Heart left ventricle (tissue), 16 donors: ENCODE measurements at places on chromosomes 1 and 21.

GRCh38 chr1:30538226-30538992, 185.0 kb downstream of the MATN1 start:
- DNase-seq, result no peak

DNA sequence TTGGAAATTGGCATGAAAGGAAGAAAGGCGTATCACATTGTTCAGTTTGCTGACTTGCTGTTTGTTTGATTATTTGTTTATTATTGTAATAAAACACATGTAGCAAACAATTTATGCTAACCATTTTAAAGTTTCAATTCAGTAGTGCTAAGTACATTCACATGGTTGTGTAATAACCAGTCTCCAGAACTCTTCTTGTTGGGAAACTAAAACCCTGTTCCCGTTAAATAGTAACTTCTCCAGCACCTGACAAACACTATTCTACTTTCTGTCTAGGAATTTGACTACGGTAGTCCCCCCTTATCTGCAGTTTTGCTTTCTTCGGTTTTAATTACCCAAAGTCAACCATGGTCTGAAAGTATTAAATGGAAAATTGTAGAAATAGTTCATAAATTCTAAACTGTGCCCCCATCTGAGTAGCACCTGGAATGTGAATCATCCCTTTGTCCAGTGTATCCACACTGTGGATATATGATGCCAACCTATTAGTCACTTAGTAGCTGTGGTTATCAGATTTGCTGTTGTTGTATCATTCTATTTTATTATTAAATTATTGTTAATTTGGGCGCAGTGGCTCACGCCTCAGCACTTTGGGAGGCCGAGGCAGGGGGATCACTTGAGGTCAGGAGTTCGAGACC, 5.5 kb downstream of the MORC3 start:
- no peak for DNase-seq

DNA sequence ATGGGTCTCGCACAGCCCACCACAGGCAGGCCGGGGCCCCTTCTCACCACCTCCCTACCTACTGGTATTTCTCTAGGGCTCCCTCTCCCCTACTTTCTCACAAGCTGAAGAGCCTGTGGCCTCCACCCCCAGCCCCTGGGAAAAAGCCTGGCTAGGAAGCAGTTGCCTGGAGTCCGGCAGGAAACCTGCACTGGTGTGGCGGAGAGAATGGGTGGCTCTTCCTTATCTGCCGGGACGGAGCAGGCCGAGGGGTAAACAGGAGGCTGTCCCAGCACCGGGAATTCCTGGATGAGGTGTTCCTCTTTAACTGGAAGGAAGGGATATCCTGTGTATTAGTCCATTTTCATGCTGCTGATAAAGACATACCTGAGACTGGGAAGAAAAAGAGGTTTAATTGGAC, 125.8 kb downstream of the TLR5 start:
- DNase-seq, result peak; percentile 50

DNA sequence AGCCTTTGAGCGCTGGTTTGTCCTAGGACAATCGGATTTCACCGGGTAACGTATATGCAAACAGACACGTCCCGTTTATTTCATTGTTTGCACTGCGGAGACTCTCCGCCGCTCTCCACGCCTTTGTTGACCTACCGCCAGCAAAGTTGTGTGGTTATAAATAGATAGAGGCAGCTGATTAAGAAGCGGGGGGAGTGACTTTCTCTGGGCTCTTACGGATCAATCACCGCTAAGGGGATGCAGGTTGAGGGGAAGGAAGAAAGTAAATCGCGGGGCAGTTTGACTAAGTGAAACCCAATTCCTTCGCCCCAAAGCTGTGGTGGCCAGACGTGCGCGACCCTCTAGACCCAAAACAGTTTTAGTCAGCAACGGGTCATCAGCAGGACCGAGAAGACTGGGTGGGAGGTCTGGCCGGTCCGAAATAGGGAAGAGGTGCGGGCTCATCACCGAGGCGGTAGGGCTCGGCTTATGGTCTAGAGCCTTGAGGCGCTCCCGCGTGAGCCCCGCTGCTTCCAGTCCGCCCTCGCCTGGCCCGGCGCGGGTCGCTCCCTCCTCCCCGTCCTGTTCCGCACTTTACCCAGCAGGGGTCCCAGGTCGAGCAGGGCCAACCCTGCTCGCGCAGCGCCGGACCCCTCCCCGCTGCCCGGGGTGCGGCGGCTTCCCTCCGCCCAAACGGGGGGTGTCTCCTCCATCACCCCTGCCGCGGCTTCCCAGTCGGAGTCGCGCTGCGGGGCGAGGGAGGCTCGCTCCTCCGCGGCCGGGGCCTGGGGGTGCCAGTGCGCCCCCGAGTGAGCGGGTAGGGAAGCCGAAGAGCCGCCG, 120.8 kb upstream of the RRP15 start:
- DNase-seq, result peak; percentile 40

- DNase-seq, result no peak
Observed at GRCh38 chr1:234438579-234438978, 40.4 kb downstream of the TARBP1 start.

GRCh38 chr1:245645894-245646293, 491.1 kb downstream of the KIF26B start:
- DNase-seq, result no peak

DNA sequence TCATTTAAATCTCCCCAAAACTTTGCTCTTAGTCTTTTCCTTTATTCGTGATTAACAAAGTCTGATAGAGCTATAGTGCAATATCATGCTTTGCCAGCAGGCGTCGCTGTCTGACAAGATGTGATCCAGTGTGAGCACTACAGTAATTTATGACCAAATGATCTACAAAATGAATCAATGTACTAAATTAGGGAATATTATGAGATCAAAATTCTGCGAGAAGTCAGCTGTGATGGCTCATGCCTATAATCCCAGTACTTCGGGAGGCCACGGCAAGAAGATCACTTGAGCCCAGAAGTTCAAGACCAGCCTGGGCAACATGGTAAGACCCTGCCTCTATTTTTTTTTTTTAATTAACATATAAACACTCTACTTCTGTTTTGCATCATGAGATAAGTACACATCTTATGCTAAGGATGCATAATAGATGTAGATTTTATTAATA, 3.6 kb upstream of the SPSB1 start:
- peak; percentile 50 for DNase-seq

- no peak for DNase-seq
Observed at GRCh38 chr21:27771938-27772483, 805.1 kb upstream of the ADAMTS5 start.

GRCh38 chr1:46991083-46991923, 32.2 kb upstream of the CYP4X1 start:
- no peak for DNase-seq

- DNase-seq, result no peak
Observed at GRCh38 chr1:52739699-52740467, 13.6 kb downstream of the ZYG11B start.

- DNase-seq, result no peak
Observed at GRCh38 chr1:19388980-19389379, 76.9 kb downstream of the SLC66A1 start.

DNA sequence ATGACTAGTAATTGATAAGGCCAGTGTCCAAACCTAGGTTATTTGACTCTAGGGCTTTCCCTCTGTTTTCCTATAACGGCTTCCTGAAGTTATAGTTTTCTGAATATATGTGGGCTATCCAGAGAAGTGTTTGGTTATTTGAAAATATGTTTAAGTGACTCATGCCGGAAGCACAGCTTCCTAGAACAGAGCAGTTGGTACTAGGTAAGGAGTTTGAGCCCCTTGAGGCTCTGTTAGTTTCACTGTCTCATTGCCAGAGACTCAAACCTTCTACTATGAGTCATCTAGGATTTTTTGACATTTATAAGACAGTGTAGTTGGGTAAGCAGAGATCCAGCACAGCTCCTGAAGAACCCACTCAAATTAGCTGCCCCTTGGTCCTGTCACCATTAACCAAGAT, 27.1 kb upstream of the LEPR start:
- no peak for DNase-seq

DNA sequence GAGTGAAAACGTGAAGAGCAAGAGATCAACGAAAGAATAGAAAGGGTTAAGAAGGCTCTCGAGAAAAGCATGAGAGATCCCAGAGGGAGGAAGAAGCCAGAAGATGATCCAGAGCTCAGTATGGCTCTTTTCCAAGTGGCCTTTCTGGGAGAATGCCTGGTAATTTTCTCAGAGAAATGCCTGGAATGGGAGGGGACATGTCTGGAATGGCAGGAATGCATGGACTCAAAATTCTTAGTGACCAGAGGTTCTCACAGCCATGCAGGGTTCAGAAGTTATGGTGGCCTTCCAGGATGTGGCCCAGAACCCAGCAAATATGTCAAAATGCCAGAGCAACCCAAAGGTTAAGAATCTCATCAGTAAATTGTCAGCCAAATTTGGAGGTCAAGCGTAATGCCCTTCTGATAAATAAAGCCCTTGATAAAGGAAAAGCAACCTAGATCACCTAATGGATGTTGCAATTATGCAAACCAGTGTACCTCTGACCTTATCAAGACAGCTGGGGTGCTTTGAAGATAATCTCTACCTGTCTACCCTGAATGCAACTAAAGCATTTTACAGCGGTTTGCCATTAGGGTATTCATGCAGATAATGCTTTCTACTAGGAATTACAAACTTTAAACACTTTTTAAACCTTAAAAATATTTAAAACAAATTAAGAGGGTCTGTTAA, 53.1 kb downstream of the NBPF6 start:
- DNase-seq, result no peak

DNA sequence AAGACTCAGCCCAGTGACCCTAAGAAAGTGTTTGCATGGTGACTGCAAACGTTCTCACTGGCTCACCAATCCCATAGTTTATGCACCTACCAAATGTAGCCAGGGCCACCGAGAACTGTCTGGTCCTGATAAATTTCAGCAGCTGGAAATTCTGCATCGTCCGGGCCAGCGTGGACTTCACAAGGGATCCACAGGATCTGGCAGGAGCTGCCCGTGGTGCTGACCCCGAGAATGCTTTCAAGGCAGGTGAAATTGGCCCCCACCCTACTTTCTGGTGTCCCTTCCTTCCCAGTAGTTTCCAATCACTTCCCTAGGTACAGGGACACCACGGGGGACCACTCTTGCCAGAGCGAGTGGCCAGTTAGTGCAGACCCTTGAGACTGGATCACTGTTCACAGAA, 26.2 kb downstream of the UBASH3A start:
- DNase-seq, result no peak

GRCh38 chr1:43731867-43732531, 24.7 kb downstream of the ST3GAL3 start:
- DNase-seq, result no peak

DNA sequence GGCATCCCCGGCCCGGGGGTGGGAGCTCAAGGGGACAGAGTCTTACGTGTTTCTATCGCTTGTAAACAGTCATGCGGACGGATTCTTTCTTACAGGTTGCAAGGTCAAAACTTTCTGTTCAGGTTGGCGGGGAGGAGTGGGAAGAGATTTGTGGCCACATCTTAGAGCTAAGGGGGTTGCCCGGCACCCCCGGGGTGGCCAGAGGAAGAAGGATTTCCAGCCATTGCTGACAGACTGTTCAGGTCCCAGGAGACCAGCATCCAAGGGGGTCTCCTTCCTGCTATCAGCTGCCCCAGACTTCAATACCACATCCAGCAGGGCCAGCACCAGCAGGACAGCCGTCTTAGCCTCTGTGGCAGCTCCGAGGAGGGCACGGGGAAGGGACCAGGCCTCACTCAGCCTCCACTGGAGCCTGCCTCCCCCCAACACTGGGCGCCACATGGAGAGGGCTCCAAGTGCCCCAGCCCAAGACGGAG, 52.0 kb downstream of the KIF21B start:
- no peak for DNase-seq

DNA sequence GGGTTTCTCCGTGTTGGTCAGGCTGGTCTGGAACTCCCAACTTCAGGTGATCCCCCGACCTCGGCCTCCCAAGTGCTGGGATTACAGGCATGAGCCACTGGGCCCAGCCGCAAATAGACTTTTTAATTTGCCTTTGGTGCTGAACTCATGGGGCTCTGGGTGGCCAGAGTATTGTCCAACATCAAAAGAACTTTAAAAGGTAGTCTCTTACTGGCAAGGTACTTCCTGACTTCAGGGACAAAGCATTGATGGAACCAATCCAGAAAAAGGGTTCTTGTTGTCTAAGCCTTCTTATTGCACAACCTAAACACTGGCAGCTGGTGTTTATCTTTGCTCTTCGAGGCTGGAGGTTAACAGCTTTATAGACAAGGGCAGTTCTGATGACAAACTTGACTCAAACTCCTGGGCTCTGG, 3.8 kb upstream of the KTI12 start:
- DNase-seq, result no peak

- DNase-seq, result peak; percentile 72
Observed at GRCh38 chr1:235866205-235866912, at the start of gene LYST. Gene LYST (minus strand): TSS chr1:235866906. CDS start chr1:235830417, 36,489 bp downstream.

- DNase-seq, result no peak
Observed at GRCh38 chr1:184395937-184396480, 9.2 kb downstream of the C1orf21 start.

- no peak for DNase-seq
Observed at GRCh38 chr1:158969855-158970254, 38.5 kb downstream of the PYHIN1 start.

GRCh38 chr21:44512496-44513388, 27.3 kb downstream of the KRTAP10-1 start:
- DNase-seq, result no peak

DNA sequence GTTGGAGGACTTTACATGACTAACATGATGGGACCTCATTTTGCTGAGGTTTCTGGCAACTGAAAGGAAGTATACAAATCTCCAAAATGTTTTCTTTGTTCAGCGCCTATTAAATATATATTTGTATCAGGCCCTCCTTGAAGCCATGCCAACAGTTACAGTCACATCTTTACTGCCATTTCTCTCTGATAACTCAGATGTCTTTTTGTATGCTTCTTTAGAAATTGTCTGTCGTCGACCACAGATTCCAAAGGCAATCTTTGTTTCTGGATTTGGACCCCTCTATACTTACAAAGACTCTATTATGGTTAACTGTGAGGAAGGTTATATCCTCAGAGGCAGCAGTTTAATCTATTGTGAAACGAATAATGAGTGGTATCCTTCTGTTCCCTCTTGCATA, 69.4 kb downstream of the C4BPA start:
- DNase-seq, result no peak

DNA sequence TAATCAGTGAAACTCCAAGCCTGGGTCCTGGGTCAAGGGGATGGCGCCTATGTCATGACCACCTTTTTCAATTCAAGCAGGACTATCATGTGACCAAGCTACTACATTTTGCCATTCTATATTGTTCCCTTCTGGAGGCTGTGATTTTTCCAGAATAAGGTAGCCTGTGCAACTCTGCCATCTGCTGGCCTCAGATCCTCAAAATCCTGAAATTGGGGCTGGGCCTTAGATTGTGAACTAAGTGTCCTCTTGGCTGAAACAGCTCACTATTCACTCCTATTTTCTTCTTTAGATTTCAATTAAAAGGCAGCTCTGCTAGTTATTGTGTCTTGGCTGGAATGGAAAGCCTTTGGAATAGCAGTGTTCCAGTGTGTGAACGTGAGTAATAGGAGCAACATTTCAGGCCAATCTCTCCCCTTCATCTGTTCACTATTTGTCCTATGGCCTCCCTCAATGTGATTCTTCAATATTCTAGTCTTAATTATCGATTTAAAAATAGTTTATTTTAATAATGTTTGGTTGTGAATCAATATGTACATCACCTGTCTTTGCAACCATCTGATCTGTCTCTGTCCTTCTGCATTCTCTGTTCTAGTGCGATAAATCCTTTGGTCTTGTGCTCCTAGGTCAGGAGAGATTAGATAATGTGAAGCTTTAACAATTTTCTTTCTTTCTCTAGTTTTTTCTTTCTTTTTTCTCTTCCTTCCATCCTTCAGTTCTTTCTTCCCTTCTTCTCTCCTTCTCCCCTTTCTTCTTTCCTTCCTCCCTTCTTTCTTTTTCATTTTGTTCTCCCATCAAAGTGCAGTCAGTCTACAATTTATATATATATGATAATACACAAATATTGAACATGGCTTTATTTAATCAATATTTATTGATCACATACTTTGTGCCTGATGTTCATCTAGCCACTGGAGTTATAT, 69.8 kb downstream of the CR1 start:
- no peak for DNase-seq

GRCh38 chr1:13881385-13882088, 181.5 kb downstream of the PRDM2 start:
- no peak for DNase-seq
